ENCODE measurements at places on chromosomes 2 and 18. TPM values are rescaled to one million over a fixed set of nuclear protein-coding genes. Genes with fewer than 3 reads are reported as not detected.

DNA sequence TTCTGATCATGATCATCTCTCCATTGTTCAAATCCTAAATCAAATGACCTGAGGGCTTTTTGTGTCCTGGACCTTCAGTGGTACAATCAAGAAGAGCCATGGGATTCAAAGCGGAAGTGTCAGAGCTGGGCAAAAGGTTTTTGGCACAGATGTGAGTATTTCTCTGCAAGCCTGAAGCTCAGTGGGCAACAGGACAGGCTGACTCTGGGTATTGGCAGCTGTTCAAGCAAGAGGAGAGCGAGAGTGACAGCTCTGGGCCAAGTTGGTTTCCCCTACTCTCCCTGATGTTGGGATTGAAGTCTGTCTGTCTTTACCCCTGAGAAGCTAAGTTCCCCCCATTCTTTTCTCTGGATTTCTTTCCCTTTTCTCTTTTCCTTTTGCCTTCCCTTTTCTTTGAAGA lies 33.3 kb downstream of the DSEL start:
- no peaks in the 10 kb centered on the region for H3K4me1 ChIP-seq
- no peak overlapping the region for H3K4me3 ChIP-seq
- no peaks in the 10 kb centered on the region for H3K36me3 ChIP-seq
- DNase-seq: no peak
- no peak overlapping the region for H3K27ac ChIP-seq
- no peaks in the 10 kb centered on the region for H3K27me3 ChIP-seq

- H3K27ac ChIP-seq: peak overlapping the region; percentile 99
- no peaks in the 10 kb centered on the region for H3K27me3 ChIP-seq
Observed at GRCh38 chr18:13611142-13611600, 115.2 kb downstream of the FAM210A start.

GRCh38 chr18:49123431-49123830 lies 172.7 kb upstream of the SMAD7 start:
- H3K4me3 ChIP-seq: no peak overlapping the region
- DNase-seq: no peak
- no peaks in the 10 kb centered on the region for H3K27me3 ChIP-seq
- H3K36me3 ChIP-seq: peaks cover 10% of the 10 kb centered on the region
- H3K27ac ChIP-seq: no peak overlapping the region

DNA sequence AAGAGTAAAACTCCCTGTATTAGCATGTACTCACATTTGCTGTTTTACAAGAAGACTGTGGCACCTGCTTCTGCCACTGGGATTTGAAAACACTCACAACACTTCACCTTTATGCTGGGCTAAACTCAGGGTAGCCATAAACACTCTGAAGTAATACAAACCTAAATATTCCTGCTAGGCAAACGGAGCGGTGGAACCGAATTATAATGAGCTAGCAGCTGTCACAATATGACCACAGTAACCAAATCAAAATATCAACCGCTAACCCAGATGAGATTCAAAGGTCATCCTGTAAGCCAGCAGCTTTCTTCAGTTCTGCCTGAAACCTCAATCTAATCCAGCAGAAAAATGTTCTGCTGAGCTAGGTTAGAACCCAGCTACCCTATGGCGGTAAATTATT lies 132.1 kb downstream of the TCF4 start:
- H3K27ac ChIP-seq: no peak overlapping the region
- H3K36me3 ChIP-seq: no peaks in the 10 kb centered on the region
- H3K27me3 ChIP-seq: no peaks in the 10 kb centered on the region
- no peaks in the 10 kb centered on the region for H3K4me1 ChIP-seq
- no peak for DNase-seq

GRCh38 chr2:168841445-168841844 lies 39.0 kb downstream of the NOSTRIN start:
- H3K36me3 ChIP-seq: no peaks in the 10 kb centered on the region
- H3K4me3 ChIP-seq: no peak overlapping the region
- H3K4me1 ChIP-seq: peaks cover 14% of the 10 kb centered on the region
- no peak overlapping the region for H3K27ac ChIP-seq
- no peaks in the 10 kb centered on the region for H3K27me3 ChIP-seq

Gene SCYGR6
- not detected for total RNA-seq

- H3K4me1 ChIP-seq: peaks cover 3% of the 10 kb centered on the region
- peaks cover 42% of the 10 kb centered on the region for H3K36me3 ChIP-seq
- H3K4me3 ChIP-seq: no peak overlapping the region
- H3K27me3 ChIP-seq: no peaks in the 10 kb centered on the region
- no peak for DNase-seq
- no peak overlapping the region for H3K27ac ChIP-seq
Observed at GRCh38 chr18:13494871-13495445, 231.4 kb downstream of the FAM210A start.

Gene ZNF385B
- total RNA-seq: not detected

DNA sequence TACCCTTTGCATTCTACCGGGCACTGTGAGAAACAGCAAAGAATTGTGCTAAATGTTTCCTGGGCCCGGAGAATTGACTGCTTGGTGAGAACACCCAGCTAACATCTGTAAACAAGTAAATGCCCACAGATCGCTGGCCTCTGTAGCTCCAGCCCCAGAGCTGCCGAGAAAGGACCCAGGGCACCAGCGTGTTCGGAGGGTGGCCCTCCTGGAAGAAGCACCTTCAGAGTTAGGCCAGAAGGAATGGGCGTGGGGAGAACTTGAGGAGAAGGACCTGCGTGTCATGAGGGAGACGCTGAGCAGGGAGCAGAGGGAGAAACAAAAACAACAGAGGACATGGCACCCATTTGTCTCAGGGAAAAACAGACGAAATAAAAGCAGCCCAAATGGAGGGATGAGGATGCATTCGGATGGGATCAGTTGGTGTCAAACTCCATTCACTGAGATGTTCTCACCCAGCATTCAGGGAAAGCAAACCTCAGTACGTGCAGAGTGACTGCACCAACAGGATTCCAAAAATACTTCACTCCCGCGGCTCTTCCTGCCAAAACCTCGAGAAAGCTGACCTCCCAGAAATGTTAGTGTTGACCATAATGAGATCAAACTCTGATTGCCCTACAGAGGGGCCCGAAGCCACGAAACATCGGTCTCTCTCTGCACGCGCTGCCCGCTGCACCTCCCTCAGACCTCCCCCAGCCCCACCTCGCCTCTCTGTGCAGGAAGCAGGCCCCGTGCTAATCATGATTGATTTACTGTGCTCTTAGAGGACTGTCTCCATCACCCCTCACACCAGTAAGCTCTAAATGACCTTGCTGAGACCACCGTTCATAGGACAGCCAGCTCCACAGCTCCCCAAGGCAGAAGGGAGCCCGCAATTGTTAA lies 376.3 kb upstream of the SALL3 start:
- no peaks in the 10 kb centered on the region for H3K4me1 ChIP-seq
- H3K27me3 ChIP-seq: no peaks in the 10 kb centered on the region
- no peak overlapping the region for H3K4me3 ChIP-seq

Gene C2orf66
- total RNA-seq: 0.17 TPM

Gene KRCC1
- 21.6 TPM for total RNA-seq
